SK-MEL-5 (cell line): ENCODE measurements at places on chromosomes 7 and 10. TPM values are rescaled to one million over a fixed set of nuclear protein-coding genes. Genes with fewer than 3 reads are reported as not detected.
A peak's percentile ranks its signal among the peaks of the same experiment; 100 is the strongest.

DNA sequence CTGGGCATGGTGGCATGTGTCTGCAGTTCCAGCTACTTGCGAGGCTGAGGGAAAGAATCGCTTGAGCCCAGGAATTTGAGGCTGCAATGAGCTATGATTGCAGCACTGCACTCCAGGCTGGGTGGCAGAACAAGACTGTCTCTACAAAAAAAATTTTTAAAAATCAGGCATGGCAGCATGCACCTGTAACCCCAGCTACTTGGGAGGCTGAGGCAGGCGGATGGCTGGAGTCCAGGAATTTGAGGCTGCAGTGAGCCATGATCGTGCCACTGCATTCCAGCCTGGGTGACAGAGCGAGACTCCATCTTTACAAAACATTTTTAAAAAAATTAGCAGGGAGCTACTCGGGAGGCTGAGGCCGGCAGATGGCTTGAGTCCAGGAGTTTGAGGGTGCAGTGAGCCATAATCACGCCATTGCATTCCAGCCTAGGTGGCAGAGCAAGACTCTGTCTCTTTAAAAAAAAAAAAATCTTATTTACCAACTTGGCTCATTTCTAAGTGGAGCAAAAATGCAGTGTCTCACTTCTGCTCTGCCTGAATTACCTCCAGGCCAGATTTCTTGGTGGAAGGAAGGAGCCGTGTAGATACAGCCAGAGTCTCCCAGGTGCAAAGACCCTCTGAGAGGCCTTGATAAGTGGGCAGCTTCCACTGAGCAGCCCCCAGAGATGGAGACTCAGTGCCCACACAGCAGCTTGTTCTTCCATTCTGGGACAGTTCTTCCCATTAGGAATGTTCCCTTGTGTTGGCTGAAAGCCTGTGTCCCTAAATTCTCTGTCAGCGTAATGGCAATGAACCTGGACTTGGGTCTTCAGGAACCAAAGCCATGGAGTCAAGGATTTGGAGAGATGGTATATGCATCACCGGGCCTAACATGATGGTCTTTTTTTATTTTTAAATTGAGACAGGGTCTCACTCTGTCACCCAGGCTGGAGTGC is 30.0 kb downstream of the GTF2IRD1 start:
- DNase-seq = no peak

DNA sequence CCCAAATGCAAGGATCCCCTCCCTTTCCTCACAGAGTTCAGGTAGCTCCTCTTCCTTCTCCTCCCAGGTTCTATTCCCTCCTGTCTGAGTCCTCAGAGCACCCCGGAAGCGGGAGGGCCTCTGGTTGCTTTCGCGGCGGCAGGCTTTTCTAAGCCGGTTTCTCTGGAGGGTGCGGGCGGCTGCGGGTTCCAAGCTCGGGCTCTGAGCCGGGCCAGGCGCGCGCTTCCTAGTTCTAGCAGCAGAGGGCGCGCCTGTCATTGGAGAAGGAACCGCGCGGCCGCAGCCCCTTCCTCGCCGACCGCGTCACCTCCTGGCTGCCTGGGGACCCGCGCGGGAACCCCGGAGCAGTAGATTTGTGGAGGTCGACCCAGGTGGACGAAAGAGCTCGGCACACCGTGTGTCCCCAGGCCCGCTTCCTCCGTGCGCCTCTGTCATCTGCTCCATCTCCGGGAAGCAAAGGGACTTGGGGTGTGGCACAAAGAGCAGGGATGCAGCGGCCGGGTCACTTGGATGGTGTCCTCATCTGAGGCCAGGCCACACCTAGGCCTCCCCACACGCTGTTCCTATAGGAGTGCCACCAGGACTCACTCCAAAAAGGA is 389.0 kb upstream of the PODXL start:
- peak; percentile 53 for DNase-seq

Gene ENTPD7
- 19.4 and 21.5 TPM in 2 replicates for total RNA-seq

DNA sequence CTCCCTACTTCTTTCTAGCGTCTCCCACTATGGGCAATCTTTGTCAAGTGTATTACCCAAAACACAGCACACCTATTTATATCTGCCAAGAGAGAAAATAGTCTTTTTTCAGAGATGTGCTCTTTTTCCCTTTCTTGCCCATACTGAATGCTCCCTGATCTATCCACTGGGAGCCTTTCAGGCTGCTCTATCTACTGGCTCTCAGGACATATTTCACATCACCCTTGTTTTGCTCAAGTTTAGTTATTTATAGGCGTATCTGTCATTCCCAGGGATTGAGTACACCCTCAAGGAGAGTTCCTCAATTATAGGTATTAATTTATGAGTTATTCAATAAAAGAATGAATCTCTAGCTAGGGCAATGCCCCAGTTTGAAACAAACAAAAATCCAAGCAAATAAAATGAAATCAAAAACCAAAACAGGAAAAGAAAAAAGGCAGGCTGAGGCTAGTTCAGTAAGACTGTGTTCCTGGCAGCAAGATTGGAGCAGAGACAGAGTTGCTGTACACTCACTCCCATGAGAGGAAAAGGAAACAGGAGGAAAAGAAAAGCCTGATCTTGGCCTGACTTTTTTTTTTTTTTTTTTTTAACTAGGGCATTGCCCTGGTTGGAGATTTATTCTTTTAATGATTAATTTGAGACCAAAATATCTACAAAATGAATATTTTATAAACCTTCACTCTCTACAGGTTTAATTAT is 665.9 kb upstream of the PCDH15 start:
- DNase-seq = no peak

- no peak for DNase-seq
These were observed 23.7 kb downstream of the SHH start for GRCh38 chr7:155788616-155789000.

Gene SPAG6
- total RNA-seq = not detected in 2 replicates
